ENCODE measurements at places on chromosomes 1 and 21. TPM values are rescaled to one million over a fixed set of nuclear protein-coding genes. Genes with fewer than 3 reads are reported as not detected.

SPRR2E gene
- not detected for total RNA-seq

DNA sequence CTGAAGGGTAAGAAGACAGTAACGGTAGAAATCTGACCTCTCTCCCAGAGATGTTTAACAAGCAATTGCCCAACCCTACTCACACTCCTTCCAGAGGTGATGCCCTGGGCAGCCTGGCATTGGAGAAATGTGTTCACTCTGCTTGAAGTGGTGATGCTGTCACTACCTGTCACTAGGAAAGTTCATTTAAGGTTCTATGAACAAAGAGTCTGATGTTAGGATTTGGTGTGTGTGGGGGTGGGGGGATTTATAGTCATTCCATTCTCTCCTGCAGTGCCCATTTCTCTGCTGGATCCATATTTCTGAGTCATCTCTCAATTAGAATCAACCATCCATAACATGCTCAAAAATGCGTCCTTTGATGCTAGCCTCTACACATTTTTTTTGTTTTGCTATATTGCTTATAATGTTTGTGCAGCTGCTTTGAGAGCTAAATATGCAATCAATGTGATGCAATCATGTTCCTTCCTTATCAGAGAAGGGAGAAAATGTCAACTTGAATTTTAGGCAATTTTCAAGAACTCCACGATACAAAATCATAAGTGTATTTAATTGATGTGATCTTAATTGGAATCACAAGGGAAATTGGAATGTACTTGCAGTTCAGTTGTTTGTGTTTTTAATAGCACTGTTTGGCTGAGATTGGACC is 173.9 kb downstream of the DUSP10 start:
- H3K4me1 ChIP-seq: no peaks in the 10 kb centered on the region
- DNase-seq: no peak
- H3K4me3 ChIP-seq: no peak overlapping the region

DNA sequence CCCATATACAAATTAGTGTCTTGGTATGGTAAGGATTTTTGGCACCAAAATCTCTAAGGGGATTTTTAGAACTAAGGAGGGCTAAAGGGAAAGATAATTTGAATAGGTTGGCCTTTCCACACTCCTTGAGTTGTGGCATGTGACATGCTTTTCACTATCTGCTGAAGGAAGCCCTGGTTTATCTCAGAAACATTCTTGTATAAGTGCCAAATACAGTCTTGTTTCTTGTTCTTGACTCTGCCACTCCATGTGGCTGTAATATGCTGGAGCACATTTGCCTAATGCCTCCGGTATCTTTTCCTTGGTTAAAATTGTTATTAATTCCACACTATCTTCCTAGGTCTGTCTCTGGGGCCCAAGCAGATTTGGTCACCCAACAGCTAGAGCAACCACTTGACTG is 457.0 kb downstream of the USP25 start:
- no peaks in the 10 kb centered on the region for H3K36me3 ChIP-seq
- no peak for DNase-seq
- H3K27ac ChIP-seq: no peak overlapping the region
- H3K27me3 ChIP-seq: no peaks in the 10 kb centered on the region
- H3K4me1 ChIP-seq: no peaks in the 10 kb centered on the region

CADM3 gene
- total RNA-seq: 3.7 TPM

- H3K27ac ChIP-seq: no peak overlapping the region
- no peaks in the 10 kb centered on the region for H3K36me3 ChIP-seq
- DNase-seq: peak; percentile 80
- no peak overlapping the region for H3K4me3 ChIP-seq
- no peaks in the 10 kb centered on the region for H3K27me3 ChIP-seq
- H3K4me1 ChIP-seq: peaks cover 5% of the 10 kb centered on the region
Measured at GRCh38 chr21:42145569-42146272, 73.2 kb upstream of the ABCG1 start.

DNA sequence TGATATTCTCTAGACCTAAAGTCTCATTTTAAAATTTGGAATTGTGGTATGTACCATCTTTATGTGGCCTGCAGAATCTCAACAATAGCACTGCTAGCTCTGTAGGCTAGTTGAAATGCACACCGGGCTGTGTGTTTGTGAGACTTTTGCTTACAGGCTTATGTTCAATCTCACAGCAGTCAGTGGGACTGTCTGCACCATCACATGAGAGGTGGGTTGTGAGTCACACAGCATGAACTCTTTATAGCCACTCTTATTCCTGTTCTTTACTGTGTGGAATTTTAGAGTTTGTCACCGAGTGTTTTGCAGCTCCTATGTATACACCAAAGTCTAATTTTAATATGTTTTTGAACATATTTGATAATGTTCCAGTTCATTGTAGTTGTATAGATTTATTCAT is 74.6 kb downstream of the RASAL2 start:
- no peaks in the 10 kb centered on the region for H3K27me3 ChIP-seq
- H3K4me3 ChIP-seq: no peak overlapping the region
- no peaks in the 10 kb centered on the region for H3K36me3 ChIP-seq
- no peak for DNase-seq

Measured in lung (tissue), 17 donors.